Dermis microvascular lymphatic vessel endothelial cell (primary cell): ENCODE measurements at places on chromosomes 13 and 19. TPM values are rescaled to one million over a fixed set of nuclear protein-coding genes. Genes with fewer than 3 reads are reported as not detected.

Gene ZNF540
- total RNA-seq, result 0.13 and 0.51 TPM in 2 replicates

Gene NLRP9
- total RNA-seq, result not detected in 2 replicates

DNA sequence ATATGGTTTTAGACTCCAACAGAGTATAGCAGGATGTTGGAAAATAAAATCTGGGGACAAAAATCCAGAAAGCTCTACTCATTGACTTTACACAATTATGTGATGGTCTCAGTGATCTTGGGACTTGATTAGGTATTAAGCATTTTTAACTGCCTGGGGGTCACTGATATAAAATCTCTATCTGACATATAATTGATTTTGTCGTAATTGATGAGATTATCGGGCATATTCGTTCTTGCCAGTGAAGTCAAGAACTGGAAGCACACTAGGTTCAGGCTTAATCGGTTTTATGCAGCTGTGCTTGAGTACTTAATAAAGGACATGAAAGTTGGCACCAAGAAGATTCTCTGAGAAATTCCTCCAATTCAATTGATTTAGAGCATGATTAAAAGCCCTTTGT, 390.7 kb downstream of the DCT start:
- DNase-seq, result no peak

GRCh38 chr19:27746691-27747380, 1466.1 kb downstream of the UQCRFS1 start:
- DNase-seq, result no peak

- DNase-seq, result no peak
These were observed 4.7 kb upstream of the CBLC start for GRCh38 chr19:44772959-44773358.
